ENCODE measurements at places on chromosomes 7 and 10.

GRCh38 chr7:149796287-149796860, 23.0 kb upstream of the ZNF467 start:
- DNase-seq = no peak

- DNase-seq = no peak
Observed at GRCh38 chr10:86347856-86348255, 18.7 kb downstream of the GRID1 start.

- peak; percentile 79 for DNase-seq
Observed at GRCh38 chr7:116582806-116583444, 58.1 kb downstream of the CAV1 start.

DNA sequence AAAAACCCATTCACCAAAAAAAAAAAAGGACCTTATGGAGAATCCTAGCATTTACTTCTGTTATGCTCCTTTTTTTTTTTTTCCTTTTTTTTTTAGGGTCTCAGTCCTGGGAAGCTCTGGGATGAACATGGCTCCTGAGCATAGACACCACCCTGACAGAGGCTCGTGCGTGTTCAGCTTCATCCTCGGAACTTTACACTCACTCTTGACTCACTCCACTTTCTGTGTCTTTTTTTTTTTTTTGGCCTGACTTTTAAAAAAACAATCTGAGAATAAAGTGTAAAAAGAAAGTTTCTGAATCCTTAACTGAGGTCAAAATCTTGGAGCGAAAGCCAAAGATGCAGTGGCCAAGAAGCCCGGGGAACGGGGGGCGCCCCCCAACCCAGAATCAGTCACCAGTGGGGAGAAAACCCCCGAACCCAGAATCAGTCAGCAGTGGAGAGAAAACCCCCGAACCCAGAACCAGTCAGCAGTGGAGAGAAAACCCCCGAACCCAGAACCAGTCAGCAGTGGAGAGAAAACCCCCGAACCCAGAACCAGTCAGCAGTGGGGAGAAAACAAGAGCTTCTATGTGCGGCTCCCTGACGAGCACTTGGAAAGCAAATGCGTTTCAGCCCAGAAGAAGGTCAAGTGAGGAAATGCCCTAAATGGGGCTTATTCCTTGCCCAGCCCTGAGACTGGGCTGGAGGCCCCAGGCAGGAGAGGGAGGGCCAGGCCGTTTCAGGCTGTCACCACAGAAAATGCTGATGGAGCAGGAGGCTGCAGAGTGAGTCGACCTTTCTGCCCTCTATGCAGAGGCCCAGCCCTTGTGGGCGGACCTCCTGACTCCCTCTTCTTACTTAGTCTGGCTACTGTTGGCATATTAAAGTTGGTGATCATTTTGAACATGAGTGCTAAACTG, 19.0 kb upstream of the PFKP start:
- peak; percentile 42 for DNase-seq

DNA sequence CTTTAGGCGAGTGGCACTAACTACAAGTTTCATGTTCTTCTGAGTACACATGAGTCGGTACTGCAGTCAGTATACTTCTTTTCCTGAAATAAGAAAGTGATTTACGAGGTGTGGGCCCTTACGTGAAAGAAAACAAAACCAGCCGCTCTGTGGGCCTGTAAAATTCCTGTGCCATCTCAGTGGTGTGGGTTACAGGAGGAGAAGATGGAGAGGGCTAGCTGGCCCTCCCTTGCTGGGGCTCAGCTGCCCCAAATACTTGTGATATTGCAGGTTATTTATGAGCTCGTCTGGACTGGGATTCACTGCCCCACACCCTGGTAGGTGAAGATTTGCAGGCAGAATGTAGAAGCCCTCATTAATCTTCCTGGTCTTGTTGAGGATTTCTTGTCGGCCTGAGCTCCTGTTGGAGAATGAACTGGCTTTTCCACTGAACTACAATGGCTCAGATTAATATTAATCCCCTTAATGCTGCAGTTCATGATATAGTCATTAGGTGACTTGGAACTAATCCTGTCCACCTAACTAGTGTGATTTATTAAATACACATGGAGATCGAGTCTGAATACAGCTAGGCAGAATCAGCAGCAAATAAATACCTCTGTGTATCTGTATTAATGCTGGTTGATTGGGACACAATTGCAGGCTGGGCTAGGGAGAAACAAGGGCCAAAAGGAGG, 68.0 kb downstream of the GBF1 start:
- no peak for DNase-seq

- peak; percentile 76 for DNase-seq
Observed at GRCh38 chr7:93914581-93915066, 6.9 kb upstream of the GNG11 start.

GRCh38 chr7:148382596-148382995, 208.0 kb upstream of the C7orf33 start:
- no peak for DNase-seq

- peak; percentile 5 for DNase-seq
Observed at GRCh38 chr7:27198871-27199801, 755 bp downstream of the HOXA13 start.

GRCh38 chr7:26200038-26200443, 505 bp downstream of the HNRNPA2B1 start:
- no peak for DNase-seq

Measured in choroid plexus epithelial cell (primary cell).